ENCODE measurements at places on chromosomes 7 and 10.

GRCh38 chr7:79157281-79157680 lies 296.2 kb downstream of the MAGI2 start:
- no peak overlapping the region for H3K4me3 ChIP-seq
- DNase-seq, result no peak
- no peaks in the 10 kb centered on the region for H3K36me3 ChIP-seq
- no peak overlapping the region for H3K27ac ChIP-seq
- H3K27me3 ChIP-seq, result no peaks in the 10 kb centered on the region

- H3K4me3 ChIP-seq, result no peak overlapping the region
- H3K27me3 ChIP-seq, result no peaks in the 10 kb centered on the region
- no peaks in the 10 kb centered on the region for H3K4me1 ChIP-seq
- H3K27ac ChIP-seq, result no peak overlapping the region
These were observed 48.5 kb downstream of the ZNF467 start for GRCh38 chr7:149724661-149725425.

- no peak overlapping the region for H3K4me3 ChIP-seq
- peaks cover 6% of the 10 kb centered on the region for H3K4me1 ChIP-seq
- peaks cover 37% of the 10 kb centered on the region for H3K27me3 ChIP-seq
These were observed 2.2 kb upstream of the AUTS2 start for GRCh38 chr7:69596056-69596455.

- DNase-seq, result no peak
- no peak overlapping the region for H3K27ac ChIP-seq
- H3K36me3 ChIP-seq, result no peaks in the 10 kb centered on the region
- H3K4me1 ChIP-seq, result no peaks in the 10 kb centered on the region
- no peaks in the 10 kb centered on the region for H3K27me3 ChIP-seq
- H3K4me3 ChIP-seq, result no peak overlapping the region
These were observed 68.8 kb upstream of the MYO3A start for GRCh38 chr10:25865267-25865666.

- H3K27me3 ChIP-seq, result no peaks in the 10 kb centered on the region
- H3K27ac ChIP-seq, result no peak overlapping the region
- peaks cover 10% of the 10 kb centered on the region for H3K36me3 ChIP-seq
- H3K4me3 ChIP-seq, result no peak overlapping the region
These were observed 3.1 kb upstream of the ZFAND2A start for GRCh38 chr7:1163121-1163520.

All from activated T-helper 2 cell treated with anti-CD3 and anti-CD28 coated beads, Interferon-gamma antibody, Interleukin-2, Interleukin-4, amounts not matched to agents 10 μg/mL and 5 μg/mL and 100 μg/mL, durations not matched to agents 14 hours and 24 hours and 36 hours (primary cell).